ENCODE measurements at places on chromosomes 12 and 14.

DNA sequence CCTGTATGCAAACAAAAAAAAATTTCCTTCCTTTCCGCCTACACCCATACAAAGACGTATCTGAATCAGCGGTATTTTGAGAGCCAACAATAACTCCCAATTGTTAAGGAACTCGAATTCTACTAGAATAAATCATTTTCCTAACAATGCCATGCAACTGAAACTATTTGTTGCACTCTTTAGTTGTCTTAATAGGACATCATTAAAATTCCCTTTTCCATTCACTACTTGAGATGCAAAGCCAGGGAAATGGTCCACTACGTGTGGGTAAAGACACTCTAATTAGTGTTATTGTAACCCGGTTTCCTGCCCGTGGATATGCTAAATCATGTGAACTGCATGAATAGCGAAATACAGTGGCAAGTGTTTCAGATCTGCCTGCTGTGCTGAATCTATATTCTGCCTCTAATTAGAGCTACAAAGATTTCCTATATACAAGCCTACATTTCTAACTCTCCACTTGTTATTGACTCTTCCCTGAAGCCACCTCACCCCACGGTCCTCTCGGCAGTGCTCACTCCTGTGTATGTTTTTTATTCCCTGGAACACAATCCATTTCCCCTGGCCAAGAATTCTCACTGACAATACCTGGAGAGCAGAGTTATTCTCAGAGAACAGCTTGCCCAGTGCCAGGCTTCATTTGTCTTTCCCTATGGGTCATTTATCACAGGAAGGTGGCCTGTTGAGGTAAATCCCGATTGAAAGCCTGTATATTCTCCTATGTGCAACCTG lies 168.3 kb downstream of the PAWR start:
- DNase-seq, result no peak

- peak; percentile 86 for DNase-seq
Observed at GRCh38 chr12:52156757-52157565, 34.9 kb downstream of the KRT80 start.

- peak; percentile 95 for DNase-seq
Observed at GRCh38 chr12:115570069-115570777, 707.3 kb downstream of the MED13L start.

- no peak for DNase-seq
Observed at GRCh38 chr12:109378569-109378968, 30.9 kb downstream of the MYO1H start.

- DNase-seq, result no peak
Observed at GRCh38 chr12:68538726-68539614, 71.7 kb upstream of the RAP1B start.

- DNase-seq, result no peak
Observed at GRCh38 chr12:30108666-30109065, 324.9 kb upstream of the TMTC1 start.

DNA sequence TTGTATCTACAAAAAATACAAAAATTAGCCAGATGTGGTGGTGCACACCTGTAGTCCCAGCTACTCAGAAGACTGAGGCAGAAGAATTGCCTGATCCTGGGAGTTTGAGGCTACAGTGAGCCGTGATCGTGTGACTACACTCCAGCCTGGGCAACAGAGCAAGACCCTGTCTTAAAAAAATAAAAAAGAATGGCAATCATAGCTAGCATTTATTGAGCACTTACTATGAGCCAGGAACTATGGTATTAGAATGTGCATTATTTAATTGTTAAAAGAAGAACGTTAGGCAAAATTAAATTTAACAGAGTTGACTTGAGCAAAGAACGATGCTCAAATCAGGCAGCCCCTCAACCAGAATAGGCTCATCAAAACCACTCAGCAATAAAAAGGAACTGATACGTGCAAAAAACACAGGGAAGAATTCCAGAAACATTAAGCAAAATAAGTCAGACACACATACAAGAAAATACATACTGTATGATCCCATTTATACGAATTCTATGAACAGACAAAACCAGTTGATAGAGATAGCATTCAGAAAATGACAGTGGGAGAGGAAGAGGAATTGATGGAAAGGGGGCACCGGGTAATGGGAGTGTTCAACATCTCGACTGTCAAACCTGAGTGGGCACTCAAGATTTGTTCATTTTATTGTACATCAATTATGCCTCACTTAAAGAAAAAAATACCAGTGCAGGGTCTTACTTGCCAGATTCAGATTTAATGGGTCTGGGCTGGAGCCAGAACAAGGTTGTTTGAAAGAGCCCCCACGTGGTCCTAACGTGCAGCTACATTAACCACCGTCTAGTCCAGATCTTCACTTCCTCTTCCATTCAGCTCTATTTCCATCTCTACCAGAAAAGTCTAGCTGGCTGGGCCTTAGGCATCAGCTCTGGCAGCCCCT lies 8.0 kb downstream of the SCNN1A start:
- peak; percentile 36 for DNase-seq

GRCh38 chr12:122517877-122518276 lies 8.9 kb downstream of the RSRC2 start:
- DNase-seq, result peak; percentile 53

DNA sequence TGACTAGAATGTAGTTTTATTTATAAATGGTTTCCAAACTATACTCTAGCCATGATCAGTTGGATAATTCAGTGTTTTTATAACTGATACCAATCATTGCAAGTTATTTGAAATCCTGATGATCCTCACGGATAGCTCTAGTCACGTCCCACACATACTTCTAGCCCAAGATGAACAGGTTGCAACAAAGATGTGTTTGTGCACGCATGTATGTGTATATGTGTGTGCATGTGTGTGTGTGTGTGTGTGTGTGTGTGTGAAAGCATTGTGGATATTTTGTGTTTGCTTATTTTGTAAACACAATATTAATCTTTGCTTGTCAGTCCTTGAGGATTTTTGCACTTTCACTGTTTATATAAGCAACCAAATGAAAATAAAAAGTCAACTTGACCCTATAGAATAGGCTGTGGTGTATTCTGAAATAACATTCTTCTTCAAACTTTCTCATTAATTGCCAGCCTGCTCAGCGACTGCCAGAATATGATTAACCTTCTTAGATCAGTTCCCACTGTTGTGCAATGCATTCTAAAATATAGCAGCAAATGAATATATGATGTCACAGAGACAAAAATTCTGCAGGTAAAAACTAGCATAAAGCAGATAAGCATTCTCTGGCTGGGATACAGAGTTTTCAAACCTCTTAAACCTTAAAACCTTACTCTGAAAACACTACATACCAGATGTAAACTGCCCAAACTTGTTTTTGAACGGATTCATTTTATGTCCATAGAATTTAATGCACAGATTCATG lies 48.8 kb upstream of the HIF1A start:
- peak; percentile 60 for DNase-seq

DNA sequence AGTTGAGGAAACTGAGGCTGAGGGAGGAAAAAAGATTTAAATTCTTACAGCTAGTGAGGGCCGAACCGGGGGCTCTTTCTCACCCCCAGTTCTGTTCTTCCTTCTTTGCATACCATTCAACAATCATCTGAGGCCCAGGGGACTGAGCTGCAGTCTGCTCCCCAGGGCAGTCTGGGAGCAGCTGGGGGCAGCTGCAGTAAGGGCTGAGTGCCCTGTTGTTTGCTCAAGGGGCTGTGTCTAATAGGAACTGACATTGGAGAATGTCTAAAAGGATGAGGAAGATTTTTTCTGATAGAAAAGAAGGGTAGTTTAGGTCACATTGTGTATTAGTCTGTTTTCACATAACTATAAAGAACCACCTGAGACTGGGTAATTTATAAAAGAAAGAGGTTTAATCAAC lies 42.2 kb downstream of the SLC17A8 start:
- no peak for DNase-seq

GRCh38 chr14:59464486-59465315 lies 479 bp downstream of the GPR135 start:
- peak; percentile 87 for DNase-seq

DNA sequence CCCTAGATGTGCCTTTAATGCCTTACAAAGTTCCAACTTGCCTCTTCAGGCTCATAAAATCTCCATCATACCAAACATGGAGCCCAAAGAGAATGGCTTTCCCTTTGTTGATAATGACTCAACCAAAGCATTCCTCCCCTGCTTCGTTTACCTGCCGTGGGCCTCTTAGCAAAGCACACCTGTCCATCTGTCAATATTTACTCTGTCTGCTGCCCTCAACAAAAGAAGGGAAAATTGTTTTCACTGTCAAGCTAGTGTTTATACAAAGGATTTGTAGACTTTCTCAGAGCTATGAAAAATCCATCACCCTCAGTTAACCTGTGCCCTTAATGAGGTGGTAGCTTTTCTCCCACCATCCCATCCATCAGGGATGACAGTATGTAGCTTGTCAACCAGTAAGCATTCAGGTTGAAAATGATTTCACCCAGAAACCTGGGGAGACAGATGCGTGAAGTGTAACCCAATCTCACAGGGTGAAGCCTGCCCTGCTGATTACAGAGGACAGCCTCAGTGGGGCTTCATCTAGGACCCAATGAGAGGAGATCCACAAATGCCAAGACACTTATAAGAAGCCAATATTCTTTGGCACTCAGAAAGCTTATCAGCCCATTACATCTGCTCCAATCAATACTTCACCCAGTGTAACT lies 278.1 kb downstream of the NUAK1 start:
- peak; percentile 88 for DNase-seq

GRCh38 chr12:121533394-121534090 lies 47.3 kb downstream of the KDM2B start:
- DNase-seq, result no peak

DNA sequence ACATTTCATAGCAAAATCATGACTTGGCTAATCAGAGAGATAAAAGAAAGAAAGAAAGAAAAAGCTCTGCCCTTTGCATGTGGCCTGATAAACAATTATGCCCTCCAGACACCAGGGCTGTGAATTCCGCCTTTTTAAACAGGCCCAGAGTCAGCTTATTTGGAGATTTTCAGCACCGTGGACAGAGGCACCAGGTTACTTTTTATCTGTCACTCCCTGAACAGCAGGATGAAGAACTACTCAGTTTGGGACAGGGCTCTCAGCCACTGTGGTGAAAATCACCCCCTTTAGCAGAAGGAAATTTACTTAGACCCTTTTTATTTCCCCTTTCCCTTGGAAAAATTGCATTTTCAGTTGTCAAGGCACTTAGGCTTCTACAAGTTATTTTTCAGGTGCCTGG lies 359.9 kb downstream of the NRXN3 start:
- peak; percentile 23 for DNase-seq

DNA sequence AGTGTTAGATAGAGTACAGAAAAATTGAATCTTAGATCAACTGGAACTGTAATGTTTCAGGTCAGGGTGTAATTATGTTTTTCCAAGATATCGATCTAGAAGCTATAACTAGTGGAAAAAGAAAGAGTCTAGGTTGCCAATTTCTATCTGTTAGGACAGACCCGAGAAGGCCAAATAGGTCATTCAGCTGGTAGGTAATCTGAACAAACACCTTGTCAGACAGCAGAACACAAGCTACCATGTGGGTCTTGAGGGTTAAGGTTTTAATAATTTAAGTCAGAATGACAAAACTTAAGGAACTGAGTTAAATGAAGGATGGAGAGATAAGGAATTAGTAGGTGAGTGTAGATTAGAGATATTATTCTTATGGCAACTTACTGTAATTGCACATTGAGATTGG lies 44.9 kb upstream of the KCNMB4 start:
- no peak for DNase-seq

GRCh38 chr12:103799857-103800771 lies 40.9 kb downstream of the NT5DC3 start:
- DNase-seq, result peak; percentile 69

GRCh38 chr12:40768125-40768864 lies 76.1 kb downstream of the CNTN1 start:
- DNase-seq, result no peak

DNA sequence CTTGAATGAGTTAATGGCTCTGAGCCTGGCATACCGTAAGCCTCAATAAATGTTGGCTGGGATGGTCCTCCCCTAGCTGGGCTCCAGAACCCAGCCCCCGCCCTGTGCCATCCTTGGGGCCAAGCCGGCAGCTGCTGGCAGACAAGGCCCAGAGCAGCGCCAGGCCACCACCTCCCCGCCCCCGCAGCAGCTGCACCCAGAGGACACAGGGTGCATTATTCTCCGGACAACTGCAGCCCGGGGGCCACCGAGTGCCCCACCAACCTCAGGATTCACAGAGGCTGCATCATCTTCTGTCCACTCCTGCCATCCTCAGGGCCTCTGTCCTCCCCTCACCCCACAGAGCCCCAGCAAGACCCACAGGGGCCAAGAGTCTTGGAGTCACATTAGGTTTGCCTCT lies 92.7 kb downstream of the NCOR2 start:
- DNase-seq, result no peak

DNA sequence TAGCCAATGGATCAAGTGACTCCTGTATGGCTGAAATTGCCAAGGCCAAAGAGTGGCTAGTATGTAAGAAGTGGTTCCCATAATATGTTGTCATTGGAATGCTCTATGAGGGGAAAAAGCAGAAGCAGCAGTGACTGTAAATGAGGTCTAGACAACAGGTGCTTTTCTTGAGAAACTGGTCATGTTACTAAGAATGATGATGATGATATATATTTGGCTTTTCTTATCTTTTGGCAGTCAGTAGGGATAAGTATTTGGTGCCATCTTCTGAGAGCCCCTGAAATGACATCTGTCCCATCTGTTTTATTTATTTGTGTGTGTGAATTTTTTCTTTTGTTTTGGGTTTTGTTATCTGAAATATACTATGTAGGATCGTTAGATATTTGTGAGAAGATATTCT lies 141.7 kb downstream of the SYT1 start:
- DNase-seq, result peak; percentile 52

DNA sequence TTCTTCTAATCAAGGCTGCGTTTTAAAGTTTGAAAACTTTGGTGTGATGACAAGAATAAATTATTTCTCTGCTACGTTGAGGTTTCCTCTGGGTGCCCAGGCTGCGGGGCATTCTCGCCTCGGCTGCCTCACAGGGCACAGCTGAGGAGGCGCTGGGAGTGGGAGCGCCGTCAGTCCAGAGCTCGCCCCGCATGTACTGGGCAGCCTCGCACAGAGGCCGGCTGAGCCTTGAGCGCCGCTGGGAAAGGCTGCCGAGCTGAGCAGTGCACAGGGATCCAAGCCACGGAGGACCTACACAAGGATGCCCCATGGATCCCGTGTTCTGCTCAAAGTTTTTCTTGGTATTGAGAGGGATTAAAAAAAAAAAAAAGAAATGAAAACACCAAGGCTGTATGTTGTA lies 11.6 kb downstream of the RFX4 start:
- no peak for DNase-seq

- DNase-seq, result peak; percentile 89
Observed at GRCh38 chr14:103576371-103577024, 13.7 kb downstream of the COA8 start.

DNA sequence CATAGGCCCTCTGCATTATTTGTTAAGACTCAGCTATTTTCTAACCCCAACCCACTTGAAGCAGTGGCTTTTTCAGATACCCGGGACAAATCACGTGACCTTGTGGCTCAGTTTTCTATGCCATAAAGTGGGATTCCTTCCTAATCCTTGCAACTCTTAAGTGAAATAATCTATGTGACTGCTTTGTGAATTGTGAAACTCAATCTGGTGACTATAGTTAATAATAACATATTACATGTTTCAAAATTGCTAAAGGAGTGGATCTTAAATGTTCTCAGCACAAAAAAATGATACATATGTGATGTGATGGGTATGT lies 17.3 kb downstream of the EML1 start:
- no peak for DNase-seq
